ENCODE measurements at places on chromosomes 16 and 17. TPM values are rescaled to one million over a fixed set of nuclear protein-coding genes. Genes with fewer than 3 reads are reported as not detected.

Gene UTS2R
- not detected for total RNA-seq

Gene MT3
- not detected for total RNA-seq

Gene AIPL1
- total RNA-seq, result not detected

Gene TSPOAP1
- not detected for total RNA-seq

Gene NPB
- total RNA-seq, result 0.56 TPM

Gene SALL1
- total RNA-seq, result 0.28 TPM

Gene FADS6
- not detected for total RNA-seq

Gene CSF3
- total RNA-seq, result not detected

Gene TEKT5
- total RNA-seq, result not detected

Measured in A549 treated with DMSO at 1 μM for 4 hours (cell line).